ENCODE measurements at places on chromosomes 4 and X.

GRCh38 chrX:6968231-6968630 is 179.3 kb upstream of the STS start:
- H3K27me3 ChIP-seq: no peaks in the 10 kb centered on the region
- no peak overlapping the region for H3K4me3 ChIP-seq
- no peak for DNase-seq
- no peak overlapping the region for H3K27ac ChIP-seq
- no peaks in the 10 kb centered on the region for H3K36me3 ChIP-seq

- no peaks in the 10 kb centered on the region for H3K27me3 ChIP-seq
- no peak overlapping the region for H3K27ac ChIP-seq
- H3K36me3 ChIP-seq: no peaks in the 10 kb centered on the region
- peak; percentile 35 for DNase-seq
- H3K4me1 ChIP-seq: no peaks in the 10 kb centered on the region
These were observed 28.8 kb downstream of the ARHGAP10 start for GRCh38 chr4:147760695-147761094.

GRCh38 chr4:122045533-122045932 is 93.7 kb upstream of the TRPC3 start:
- H3K36me3 ChIP-seq: no peaks in the 10 kb centered on the region
- no peak overlapping the region for H3K4me3 ChIP-seq
- H3K4me1 ChIP-seq: no peaks in the 10 kb centered on the region
- no peaks in the 10 kb centered on the region for H3K27me3 ChIP-seq
- no peak for DNase-seq

DNA sequence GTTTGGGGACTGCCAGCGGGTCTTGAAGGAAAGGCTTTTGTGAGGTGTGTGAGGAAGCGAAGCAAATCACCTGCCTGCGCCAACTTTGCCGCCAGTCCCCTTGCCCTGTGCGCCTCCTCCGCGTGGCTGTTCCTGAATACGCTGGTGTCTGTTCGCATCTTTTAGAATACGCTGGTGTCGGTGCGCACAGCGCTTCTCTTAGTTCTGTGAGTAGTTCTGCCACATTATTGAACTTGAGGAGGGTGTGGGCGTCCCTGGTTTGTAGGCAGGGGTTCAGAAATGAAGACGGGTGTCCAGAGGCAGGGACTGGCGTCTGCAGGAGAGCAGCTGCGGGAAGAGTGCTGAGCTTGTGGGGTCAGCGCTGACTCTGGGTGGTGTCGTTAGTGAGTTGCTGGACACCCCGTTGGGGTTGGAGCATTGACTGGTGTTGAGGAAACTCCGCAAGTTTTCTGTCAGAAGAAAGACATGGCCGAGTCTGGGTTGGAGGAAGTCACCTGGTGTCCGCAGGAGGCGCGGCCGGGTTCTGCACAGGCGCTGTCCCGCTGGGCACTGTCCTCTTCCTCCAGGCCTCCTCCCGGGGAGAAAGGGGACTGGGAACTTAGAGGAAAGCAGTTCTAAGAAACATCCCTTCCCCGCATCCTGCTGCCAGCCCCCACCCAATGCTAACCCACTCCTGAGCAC is 930 bp downstream of the ZNF718 start:
- H3K4me3 ChIP-seq: peak overlapping the region; percentile 72
- H3K27me3 ChIP-seq: no peaks in the 10 kb centered on the region
- H3K27ac ChIP-seq: peak overlapping the region; percentile 86
- DNase-seq: no peak
- no peaks in the 10 kb centered on the region for H3K4me1 ChIP-seq

GRCh38 chr4:159483110-159483781 is 380.4 kb downstream of the RAPGEF2 start:
- H3K36me3 ChIP-seq: no peaks in the 10 kb centered on the region
- no peak overlapping the region for H3K4me3 ChIP-seq
- H3K27me3 ChIP-seq: no peaks in the 10 kb centered on the region
- no peak overlapping the region for H3K27ac ChIP-seq

DNA sequence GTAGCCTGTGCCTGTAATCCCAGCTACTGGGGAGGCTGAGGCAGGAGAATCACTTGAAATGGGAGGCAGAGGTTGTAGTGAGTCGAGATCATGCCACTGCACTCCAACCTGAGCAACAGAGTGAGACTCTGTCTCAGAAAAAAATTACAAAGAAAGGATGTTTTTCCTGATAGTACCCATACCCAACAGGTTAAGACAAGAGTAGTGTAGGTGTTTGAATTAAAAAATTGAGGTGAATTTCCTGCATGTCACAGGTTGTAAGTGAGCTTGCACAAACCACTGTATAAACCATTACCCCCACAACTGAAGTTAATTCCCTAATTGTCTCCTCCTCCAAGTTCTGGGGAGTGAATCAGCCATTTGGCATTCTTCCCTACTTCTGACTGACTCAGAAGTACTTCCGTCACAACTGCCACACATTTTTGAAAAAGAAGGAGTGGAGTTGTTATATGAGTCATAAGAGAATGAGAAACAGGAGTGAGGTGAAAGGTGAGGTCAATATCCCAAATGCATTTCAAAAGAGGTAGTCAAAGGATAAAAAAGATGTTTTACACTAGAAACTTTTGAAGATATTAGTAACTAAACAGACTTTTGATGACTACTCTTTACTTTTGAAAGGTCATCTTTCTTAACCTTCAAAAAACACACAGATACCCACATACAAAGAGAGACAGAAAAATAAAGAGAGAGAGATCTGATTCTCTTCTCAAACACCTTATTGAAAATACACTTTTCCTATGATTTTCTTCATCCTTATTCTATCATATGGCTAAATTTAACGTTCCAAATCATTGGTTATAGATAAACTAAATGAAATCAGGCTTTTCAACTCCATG is 134.5 kb downstream of the BTC start:
- no peaks in the 10 kb centered on the region for H3K36me3 ChIP-seq
- H3K27ac ChIP-seq: peak overlapping the region; percentile 69
- no peak for DNase-seq
- no peaks in the 10 kb centered on the region for H3K27me3 ChIP-seq
- no peak overlapping the region for H3K4me3 ChIP-seq

DNA sequence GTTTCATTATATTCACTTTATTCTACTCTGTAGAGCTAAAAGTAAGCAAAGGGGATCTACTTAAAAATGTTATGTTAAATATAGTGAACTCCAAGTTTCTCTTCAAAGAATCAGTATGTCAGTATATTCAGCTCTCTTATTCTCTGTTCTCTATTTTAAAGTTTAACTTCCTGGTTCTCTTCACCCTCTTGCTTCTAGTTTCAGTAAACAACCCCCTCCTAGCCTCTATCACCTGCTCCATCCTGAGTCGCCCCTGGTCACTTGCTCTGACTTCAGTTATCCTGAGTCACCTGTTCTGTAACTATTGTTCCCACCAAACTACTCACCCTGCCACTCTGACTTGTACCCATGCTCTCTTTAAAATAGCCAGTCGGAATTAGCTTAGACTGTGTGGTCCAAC is 180.9 kb upstream of the AADAT start:
- H3K4me1 ChIP-seq: no peaks in the 10 kb centered on the region
- no peaks in the 10 kb centered on the region for H3K36me3 ChIP-seq
- H3K4me3 ChIP-seq: no peak overlapping the region
- H3K27me3 ChIP-seq: no peaks in the 10 kb centered on the region

DNA sequence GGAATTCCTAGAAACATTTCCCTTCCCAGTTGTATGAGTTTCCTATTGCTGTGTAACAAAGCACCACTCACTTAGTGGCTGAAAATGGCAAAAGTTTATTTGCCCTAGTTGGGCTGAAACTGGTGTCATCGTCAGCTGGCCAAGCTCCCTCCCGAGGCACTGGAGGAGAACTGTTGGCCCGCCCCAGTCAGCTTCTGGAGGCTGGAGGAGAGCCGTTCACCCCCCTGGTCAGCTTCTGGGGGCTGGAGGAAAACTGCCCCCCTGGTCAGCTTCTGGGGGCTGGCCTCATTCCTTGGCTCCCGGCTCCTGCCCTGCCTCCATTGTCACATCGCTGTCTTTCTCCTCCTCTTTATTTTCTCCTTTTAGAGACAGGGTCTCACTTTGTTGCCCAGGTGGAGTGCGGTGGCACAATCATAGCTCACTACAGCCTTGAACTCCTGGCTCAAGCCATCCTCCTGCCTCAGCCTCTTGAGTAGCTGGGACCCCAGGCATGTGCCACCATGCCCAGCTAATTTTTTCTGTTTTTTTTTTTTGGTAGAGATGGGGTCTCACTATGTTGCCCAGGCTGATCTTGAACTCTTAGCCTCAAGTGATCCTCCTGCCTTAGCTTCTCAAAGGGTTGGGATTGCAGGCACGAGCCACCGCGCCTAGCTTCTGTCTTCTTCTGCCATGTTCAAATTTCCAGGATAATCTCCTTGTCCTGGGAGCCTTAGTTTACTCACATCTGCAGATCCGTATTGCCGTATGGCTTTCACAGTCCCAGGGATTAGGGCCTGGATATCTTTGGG is 3.2 kb downstream of the RGS12 start:
- peak; percentile 5 for DNase-seq
- no peaks in the 10 kb centered on the region for H3K36me3 ChIP-seq
- H3K27me3 ChIP-seq: no peaks in the 10 kb centered on the region
- H3K27ac ChIP-seq: no peak overlapping the region
- no peak overlapping the region for H3K4me3 ChIP-seq

DNA sequence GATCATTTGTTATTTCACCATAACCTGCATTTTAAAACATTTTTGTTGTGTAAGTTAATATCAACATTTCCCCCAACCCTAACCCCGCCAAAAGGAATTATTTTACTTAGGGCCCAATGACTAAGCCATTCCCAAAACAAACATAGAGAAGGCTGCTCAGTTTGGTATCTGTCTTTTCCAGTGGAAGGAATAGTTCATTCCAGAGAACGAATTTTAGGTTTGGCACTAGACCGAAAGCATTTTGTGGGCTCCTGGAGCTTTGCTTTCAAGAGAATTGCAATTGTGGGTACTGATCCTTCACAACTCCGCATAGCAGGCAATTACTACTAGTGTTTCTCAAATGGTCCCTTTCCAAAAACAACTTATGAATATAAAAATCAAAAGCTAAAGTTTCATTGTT is 226.7 kb upstream of the MAD2L1 start:
- H3K27ac ChIP-seq: no peak overlapping the region
- no peaks in the 10 kb centered on the region for H3K27me3 ChIP-seq
- no peaks in the 10 kb centered on the region for H3K36me3 ChIP-seq
- H3K4me3 ChIP-seq: no peak overlapping the region
- DNase-seq: no peak

- no peaks in the 10 kb centered on the region for H3K36me3 ChIP-seq
- no peaks in the 10 kb centered on the region for H3K4me1 ChIP-seq
- H3K27ac ChIP-seq: no peak overlapping the region
- H3K27me3 ChIP-seq: no peaks in the 10 kb centered on the region
- no peak overlapping the region for H3K4me3 ChIP-seq
These were observed 89.0 kb downstream of the SMIM20 start for GRCh38 chr4:26003056-26003455.

GRCh38 chr4:181976764-181977163 is 266.4 kb upstream of the TENM3 start:
- no peaks in the 10 kb centered on the region for H3K4me1 ChIP-seq
- H3K36me3 ChIP-seq: no peaks in the 10 kb centered on the region
- no peak overlapping the region for H3K4me3 ChIP-seq
- no peaks in the 10 kb centered on the region for H3K27me3 ChIP-seq
- H3K27ac ChIP-seq: no peak overlapping the region
- DNase-seq: no peak

DNA sequence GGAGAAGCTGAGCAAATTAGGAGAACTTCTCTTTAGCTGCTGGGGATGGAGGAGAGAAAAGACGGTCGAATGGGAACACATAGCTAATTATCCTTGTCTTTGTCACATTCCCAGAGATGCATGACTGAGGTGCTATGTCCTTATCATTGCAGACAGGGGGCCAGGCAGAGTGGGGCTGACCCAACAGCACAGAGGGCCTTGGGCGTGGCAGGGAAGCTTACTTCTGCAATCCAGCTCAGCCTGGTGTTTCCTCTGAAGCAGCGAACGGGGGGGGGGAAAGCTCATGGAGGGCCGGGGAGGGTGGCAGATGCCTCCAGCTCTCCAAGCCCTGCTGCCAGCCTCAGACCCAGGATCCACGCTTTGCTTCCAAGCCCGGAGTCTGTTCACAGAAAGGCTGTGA is 50.8 kb upstream of the HOPX start:
- no peak overlapping the region for H3K27ac ChIP-seq
- no peak overlapping the region for H3K4me3 ChIP-seq
- no peaks in the 10 kb centered on the region for H3K4me1 ChIP-seq
- no peak for DNase-seq
- no peaks in the 10 kb centered on the region for H3K27me3 ChIP-seq
- no peaks in the 10 kb centered on the region for H3K36me3 ChIP-seq

DNA sequence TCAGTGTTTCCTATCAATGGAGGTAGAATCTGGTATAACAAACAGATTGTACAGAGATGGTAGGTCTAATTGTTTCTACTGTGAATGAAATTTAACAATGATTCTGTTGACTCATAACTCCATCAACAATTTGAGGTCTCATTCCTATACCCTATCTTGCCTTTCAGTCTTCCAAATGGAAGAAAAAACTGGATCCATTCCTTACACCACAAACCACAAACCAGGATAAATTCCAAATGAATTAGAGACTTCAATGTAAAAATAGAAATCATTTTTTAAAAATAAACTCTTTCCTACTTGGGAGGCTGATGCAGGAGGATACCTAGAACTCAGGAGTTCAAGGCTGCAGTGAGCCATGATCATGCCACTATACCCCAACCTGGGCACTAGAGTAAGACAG is 114.4 kb upstream of the WDR44 start:
- H3K4me3 ChIP-seq: no peak overlapping the region
- no peaks in the 10 kb centered on the region for H3K27me3 ChIP-seq
- no peaks in the 10 kb centered on the region for H3K36me3 ChIP-seq
- no peak for DNase-seq
- H3K4me1 ChIP-seq: no peaks in the 10 kb centered on the region
- H3K27ac ChIP-seq: no peak overlapping the region

GRCh38 chr4:95541889-95542607 is 6.7 kb downstream of the UNC5C start:
- no peaks in the 10 kb centered on the region for H3K36me3 ChIP-seq
- no peak for DNase-seq
- H3K4me1 ChIP-seq: no peaks in the 10 kb centered on the region
- H3K4me3 ChIP-seq: no peak overlapping the region

GRCh38 chr4:166042510-166043055 is 169.5 kb downstream of the TLL1 start:
- H3K27ac ChIP-seq: peak overlapping the region; percentile 46
- H3K27me3 ChIP-seq: no peaks in the 10 kb centered on the region
- DNase-seq: no peak
- no peak overlapping the region for H3K4me3 ChIP-seq
- H3K36me3 ChIP-seq: no peaks in the 10 kb centered on the region

DNA sequence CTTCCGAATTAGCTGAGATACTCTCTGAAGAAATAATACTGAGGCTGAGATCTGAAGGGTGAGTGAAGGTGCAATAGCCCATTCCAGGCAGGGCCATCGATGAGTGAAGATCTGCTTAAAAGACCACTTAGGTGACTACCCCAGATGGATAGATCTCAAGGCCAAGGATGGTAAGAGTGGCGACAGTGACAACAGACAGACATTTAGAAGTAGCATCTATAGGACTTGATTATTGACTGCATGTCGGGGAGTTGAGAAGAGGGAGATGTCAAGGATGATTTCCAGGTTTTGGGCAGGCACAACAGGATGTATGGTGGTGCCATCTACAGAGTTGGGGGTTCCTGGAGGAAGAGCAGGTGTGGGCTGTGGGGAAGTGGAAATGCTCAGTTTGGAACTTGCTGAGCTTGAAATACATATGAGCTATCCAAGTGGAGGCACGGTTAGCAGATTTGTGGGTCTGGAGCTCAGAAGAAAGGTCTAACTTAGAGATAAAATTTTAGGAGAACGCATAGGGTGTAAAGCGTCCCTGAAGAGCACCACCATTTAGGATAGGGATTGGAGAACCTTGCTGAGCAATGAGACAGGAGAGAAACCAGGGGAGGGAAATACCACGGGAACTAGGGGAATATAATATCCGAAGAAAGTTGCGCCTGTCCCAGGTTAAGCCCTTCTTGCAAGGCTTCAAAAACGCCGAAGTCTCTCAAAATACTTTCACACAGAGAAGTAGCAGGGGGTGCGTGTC is 688 bp downstream of the UFSP2 start:
- H3K36me3 ChIP-seq: no peaks in the 10 kb centered on the region
- H3K4me1 ChIP-seq: no peaks in the 10 kb centered on the region
- H3K27ac ChIP-seq: peak overlapping the region; percentile 99
